ENCODE measurements at places on chromosomes 16 and 17. TPM values are rescaled to one million over a fixed set of nuclear protein-coding genes. Genes with fewer than 3 reads are reported as not detected.

NPIPB6 gene
- 0.60 TPM for total RNA-seq

C16orf89 gene
- total RNA-seq = not detected

TBKBP1 gene
- total RNA-seq = 7.0 TPM

OR3A3 gene
- total RNA-seq = not detected

SOCS3 gene
- total RNA-seq = 69.8 TPM

DNAAF1 gene
- total RNA-seq = not detected

CCL16 gene
- not detected for total RNA-seq

Data from activated CD4-positive, alpha-beta memory T cell treated with anti-CD3 and anti-CD28 coated beads, Interleukin-2, amount 10 ng/mL, durations not matched to agents 7 days and 5 days (primary cell).